Stimulated activated CD4-positive, alpha-beta T cell treated with anti-CD3 and anti-CD28 coated beads, Interleukin-2, amount 100 ng/mL, for 48 hours (primary cell): ENCODE measurements at places on chromosomes 6 and 20.

DNA sequence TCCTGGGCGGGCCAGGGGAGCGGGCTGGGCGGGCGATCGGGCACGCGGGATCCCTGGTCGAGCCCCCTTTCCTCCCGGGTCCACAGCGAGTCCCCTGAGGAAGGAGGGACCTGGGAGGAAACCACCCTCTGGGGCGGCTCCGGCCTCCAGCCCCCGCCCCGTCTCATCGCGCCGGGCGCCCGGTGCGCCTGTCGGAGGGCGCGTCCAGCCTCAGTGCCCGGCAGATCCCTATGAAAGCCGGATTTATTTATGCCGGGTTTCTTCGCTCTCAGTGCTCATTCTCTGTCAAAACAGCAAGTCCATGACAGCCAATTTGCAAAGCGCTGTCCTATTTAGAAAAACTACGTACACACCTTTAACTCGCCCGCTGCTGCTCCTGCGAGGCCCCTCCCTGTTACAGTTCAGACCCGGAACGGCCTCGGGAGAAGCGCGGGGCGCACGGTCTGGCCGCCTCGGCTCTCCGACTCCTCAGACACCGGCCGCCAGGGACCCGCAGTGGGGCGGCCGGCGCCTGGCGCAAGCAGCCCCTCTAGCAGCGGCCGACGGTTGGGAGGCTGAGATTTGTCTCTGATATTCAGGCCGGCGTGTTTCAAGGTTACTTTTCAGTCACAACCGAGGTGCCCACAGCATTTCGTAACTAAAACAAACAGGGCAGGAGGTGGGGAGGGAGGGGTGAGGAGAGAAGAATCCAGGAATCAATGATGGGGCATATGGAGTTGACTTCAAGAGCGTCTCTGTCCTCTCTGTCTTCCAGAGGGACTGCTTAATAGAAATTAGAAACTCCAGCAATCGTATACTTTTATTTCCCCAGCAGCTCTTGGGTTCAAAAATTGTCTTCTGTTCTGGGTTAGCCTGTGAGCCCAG, 782 bp upstream of the FOXA2 start:
- no peak for DNase-seq

- no peak for DNase-seq
These were observed 36.4 kb downstream of the HLA-DPB1 start for GRCh38 chr6:33112148-33112547.

DNA sequence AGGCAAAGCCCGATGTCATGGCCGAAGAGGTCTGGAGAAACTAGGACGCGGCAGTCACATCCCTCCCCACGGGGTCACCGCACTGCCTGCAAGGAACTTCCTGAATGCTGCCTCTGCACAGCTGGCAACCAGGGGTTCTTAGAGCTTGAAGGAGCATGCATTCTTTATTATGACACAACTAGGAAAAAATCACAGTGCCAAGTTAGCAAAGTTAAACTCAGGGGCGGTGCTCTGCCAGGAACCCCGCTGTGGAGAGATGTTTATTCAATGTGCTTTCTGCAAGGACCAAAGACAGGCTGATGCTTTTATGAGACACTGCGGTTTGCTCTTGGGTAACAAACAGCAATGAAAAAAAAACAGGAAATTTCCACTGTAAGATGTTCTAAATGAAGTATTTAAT, 287.3 kb upstream of the FOXQ1 start:
- DNase-seq = no peak

GRCh38 chr20:18705490-18705889, 108.1 kb upstream of the SCP2D1 start:
- DNase-seq = no peak

DNA sequence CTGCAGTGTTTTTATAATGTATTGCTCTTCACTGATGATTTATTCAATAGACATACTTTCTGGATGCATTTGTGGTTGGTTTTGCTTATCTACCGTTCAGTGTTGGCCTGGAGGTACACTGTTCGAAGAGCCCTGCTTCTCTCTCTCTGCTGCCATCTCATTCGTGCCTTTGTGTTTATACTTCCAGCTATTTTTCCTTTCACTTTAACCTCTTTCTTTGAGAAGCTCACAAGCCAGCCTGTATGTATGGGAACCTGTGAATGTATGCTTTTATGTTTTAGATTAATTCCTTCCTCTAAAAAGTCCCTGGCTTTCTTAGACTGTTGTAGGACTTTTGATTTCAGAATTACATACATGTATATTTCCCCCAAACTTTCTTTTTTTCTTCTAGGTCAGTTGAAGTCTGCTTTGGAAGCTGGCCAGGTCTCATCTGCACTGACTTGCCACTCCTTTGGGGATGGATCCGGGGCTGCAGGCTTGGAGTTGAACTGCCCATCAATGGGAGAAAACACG, 83.0 kb downstream of the SCAND1 start:
- no peak for DNase-seq

GRCh38 chr20:19929481-19930145, 87.5 kb upstream of the NAA20 start:
- DNase-seq = no peak

GRCh38 chr20:58349570-58349969, 39.5 kb upstream of the VAPB start:
- DNase-seq = no peak

DNA sequence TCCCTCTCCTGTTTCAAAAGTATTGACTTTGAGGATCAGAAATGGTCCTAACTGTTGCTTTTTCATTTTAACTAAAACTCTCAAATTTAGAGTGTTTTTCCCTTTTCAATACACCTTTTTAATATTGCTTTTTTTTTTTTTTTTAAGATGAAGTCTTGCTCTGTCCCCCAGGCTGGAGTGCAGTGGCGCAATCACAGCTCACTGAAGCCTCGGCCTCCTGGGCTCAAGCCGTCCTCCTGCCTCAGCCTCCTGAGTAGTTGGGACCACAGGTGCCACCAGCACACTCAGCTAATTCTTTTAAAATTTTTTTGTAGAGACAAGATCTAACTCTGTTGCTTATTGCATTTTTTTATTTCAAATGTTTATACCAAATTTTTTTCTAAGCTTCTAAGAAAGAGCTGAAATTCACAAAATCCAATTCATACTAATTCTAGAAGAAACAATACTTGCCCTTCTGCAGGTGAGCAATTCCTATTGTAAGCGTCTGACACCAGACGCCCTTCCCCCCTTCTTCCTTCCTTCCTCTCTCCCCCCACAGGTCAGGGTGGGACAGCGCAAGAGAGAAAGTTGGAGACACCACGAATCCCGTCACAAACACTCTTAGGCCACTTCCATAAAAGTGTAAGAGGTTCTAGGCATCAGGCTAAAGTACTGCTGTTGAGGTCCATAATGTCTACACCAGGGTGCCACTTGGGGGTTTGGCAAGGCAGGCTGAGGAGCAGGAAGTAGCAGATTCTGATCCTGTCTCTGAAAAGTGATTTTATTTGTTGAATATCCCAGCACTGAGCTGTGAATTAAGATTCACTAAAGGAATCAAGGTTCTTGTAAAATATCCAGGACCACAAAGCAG, 12.8 kb downstream of the DLL1 start:
- no peak for DNase-seq

DNA sequence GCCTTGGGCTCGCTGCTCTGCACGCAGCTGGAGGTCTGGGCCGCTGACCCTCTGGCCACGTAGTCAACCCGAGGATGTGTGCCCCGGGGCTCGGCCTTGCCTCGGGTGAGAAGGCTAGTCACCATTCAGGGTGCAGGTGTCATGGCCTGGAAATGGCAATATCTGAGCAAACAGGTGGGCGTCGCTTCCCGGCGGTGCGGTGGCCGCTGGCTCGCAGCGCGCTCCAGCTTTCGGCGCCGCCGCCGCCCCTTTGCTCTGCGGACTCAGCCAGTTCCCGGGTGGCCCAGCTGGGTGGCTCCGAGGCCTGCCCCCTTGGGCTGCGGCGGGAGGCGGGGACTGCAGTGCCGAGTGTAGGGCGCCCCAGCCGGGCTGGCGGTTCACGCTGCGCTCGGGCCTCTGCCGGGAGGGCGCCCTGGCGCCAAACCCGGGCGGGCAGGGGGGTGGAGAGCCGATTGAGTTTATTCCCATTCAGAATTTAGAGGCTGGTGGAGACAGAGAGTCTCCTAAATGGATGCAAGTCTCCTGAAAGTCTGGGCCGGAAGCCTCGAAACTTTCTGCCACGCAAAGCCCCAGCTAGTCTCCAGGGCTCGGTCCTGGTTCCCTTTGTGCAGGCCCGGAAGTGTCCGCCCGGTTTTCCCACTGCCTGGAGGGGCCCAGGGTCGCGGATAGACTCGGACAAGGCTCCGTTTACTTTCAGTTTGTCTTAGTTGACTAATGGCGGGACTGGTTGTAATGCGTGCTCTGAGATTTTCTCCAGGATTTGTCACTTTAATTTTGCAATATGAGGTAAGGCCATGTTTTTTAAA, 11.3 kb upstream of the TFAP2A start:
- DNase-seq = no peak

- no peak for DNase-seq
These were observed 55.7 kb upstream of the TINAG start for GRCh38 chr6:54252496-54252895.

GRCh38 chr6:13491538-13491937, 4.1 kb upstream of the GFOD1 start:
- DNase-seq = no peak

- no peak for DNase-seq
These were observed 19.6 kb upstream of the SERPINB1 start for GRCh38 chr6:2861060-2861821.

- DNase-seq = no peak
These were observed 13.2 kb downstream of the CCN2 start for GRCh38 chr6:131937703-131938631.

GRCh38 chr6:168302534-168302933, 17.0 kb downstream of the DACT2 start:
- DNase-seq = no peak

DNA sequence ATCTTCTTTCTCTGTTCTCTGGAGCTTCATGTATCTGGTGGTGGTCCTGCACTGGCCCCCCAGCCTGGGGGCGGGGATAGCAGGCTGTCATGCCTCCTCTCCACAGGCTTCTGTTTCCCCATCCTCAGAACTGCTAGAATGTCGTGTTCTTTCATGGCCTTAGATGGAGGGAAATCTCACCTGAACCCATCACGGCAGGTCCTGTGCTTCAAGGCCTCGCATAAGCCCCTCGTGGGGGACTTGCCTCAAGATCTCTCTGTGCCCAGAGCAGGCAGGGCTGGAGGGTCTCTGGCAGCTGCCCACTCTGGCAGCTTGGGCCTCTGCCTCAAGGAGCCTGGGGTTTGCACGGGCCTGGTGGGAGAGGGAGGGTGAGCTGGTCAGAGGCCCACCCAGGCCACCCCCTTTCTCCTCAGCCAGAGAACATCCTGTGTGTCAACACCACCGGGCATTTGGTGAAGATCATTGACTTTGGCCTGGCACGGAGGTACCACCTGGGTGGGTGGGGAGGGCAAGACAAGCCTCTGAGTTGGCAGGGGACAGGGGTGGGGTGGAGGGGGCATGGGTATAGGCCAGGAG, 11.3 kb downstream of the MYLK2 start:
- no peak for DNase-seq

GRCh38 chr6:135014353-135014832, 40.2 kb downstream of the HBS1L start:
- DNase-seq = no peak

DNA sequence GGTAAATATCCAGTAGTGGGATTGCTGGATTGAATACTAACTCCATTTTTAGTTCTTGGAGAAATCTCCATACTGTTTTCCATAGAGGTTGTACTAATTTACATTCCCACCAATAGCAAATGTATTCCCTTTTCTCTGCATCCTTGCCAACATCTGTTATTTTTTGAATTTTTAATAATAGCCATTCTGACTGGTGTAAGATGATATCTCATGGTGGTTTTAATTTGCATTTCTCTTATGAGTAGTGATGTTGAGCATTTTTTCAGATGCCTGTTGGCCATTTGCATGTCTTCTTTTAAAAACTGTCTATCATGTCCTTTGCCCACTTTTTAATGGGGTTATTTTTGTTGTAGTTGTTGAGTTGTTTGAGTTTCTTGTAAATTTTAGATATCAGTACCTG, 253.2 kb downstream of the HAO1 start:
- DNase-seq = no peak

GRCh38 chr6:124482071-124482491, 480.2 kb upstream of the RNF217 start:
- DNase-seq = no peak

- DNase-seq = no peak
These were observed 133.7 kb downstream of the RCAN2 start for GRCh38 chr6:46357591-46357990.

DNA sequence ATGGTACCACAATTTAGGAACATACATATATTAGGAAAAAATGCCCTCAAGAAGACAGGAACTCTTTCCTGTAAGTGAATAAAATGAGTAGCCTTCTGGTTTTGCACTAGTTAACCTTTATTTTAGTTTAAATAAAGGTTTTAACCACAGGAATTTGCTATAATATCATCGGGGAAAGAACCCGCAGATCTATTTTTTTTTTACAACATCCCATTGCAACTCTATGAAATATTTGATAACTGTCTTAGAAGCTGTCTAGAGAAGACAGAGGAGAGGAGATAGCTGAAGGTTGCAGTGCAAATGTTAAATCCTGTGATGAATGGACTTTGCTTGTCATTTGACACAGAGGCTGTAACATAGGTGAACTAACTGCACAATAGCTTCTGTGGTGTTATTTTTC, 69.5 kb downstream of the TINAG start:
- no peak for DNase-seq

DNA sequence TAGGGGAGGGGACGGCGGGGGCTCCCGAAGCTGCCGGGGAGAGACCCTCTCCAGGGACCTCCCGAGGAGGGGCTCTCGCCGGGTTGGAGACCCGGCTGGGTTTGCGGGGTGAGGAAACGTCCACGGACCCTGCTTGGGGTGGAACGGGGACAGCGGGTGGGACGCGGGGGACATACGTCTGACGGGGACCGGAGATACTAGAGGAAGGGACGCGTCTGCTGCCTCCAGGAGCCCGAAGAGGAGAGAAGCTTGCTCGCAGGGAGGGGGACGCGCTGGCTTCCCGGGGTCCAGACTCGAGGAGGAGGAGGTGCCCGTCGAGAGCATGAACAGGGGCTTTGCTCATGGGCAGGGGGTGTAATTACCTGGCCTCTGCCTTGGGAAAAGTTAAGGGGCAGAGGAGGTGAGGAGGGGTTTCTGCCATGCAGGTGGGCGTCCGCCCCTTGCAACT, 593 bp downstream of the DNMT3B start:
- DNase-seq = no peak

DNA sequence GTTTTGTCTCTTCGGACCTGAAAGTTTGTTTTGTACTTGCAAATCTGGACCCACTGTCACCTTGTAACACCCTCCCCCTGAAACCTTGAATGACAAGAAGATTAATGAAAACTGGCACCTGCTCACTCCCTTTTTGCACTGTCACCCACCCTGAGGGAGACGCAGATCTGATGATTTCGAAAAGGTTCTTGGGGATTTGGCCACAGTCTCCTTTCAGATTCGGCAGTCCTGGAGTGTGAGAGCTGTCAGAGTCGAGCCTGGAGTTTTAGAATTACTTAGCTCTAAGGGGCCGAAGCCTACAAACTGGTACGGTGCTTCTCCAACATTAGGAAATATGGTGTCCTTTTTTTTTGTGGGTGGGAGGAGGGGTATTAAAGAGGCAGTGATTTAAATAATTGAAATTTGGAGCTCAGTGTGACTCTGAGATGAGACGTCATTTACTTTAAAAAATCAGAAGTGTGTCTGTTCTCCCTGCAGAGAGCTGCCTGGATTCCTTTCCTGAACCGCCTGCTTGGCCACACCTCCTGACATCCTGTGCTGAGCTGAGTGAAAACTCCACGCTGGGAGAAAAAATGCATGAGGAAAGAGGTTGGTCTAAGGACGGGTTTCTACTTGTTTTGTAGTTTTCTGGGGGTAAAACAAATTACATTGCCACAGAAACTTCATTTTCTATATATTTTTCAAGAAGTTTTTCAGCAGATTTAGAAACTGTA, 447.0 kb upstream of the CDH4 start:
- no peak for DNase-seq
